ENCODE measurements at places on chromosomes 1 and 21.

DNA sequence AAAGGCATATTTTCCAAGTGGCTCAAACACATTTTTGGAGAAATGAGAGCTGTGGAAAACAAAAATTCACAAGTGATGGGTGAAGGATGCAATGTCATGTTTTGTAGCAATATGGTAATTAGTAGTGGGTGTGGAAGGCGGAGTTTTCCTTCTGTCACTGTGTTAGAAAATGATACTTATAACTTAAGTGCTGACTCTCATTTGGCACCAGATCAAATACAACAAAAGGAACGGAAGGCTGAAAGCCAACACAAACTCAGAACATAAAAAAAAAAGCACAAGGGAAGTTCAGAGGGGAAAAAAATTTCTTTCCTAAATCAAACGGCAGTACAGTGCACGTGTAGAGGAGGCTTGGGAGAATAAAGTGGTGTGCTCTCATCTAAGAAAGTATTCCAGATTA, at the start of gene TNFSF18:
TNFSF18 (minus strand) TSS at position 77 of the 400 bp plus-strand sequence; CDS start at position 32, 45 bp downstream.
- no peak for DNase-seq

- DNase-seq: peak; percentile 8
Observed at GRCh38 chr1:229430761-229431283, 3.1 kb downstream of the ACTA1 start.

DNA sequence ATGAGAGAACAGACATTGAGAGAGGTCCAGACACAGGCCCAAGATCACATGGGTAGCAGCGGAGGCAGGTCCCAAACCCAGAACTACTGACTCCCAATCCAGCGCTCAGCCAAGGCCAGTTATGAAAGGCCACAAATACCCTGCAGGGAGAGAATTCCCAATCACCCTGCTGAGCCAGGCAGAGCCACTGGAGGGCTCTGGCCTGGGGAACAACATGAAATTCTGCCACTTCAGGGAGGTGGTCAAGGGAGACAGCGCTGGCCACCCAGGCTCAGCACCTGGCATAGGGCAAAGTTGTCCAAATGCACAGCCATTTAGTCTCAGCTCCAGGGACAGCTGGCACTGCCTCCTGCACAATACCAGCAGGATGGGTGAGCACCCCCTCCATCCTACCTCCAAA, 27.5 kb downstream of the SLC9A1 start:
- no peak for DNase-seq

DNA sequence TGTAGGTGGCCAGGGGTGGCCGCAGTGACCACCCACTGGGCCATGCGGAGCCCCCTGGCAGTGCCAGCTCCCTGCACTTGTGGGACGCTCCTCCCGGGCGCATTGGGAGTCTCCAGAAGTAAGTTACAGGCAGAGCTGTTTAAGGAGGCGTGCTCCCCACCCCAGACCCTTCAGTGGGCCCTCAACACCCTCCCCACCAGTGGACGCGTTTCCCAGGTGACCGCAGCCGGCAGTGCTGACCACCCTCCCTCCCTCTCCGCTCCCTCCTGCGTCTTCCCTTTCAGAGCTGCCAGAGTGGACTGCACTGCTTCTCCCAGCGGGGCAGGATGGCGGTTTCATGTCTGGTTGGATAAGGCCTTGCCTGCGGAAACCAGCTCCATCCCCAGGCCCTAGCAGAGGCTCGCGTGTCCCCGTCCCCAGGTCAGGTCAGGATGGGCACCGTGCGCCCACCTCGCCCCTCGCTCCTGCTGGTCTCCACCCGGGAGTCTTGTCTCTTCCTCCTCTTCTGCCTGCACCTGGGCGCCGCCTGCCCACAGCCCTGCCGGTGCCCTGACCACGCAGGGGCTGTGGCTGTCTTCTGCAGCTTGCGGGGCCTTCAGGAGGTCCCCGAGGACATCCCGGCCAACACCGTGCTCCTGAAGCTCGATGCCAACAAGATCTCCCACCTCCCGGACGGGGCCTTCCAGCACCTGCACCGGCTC, 1.1 kb downstream of the LRRC3 start:
- no peak for DNase-seq

DNA sequence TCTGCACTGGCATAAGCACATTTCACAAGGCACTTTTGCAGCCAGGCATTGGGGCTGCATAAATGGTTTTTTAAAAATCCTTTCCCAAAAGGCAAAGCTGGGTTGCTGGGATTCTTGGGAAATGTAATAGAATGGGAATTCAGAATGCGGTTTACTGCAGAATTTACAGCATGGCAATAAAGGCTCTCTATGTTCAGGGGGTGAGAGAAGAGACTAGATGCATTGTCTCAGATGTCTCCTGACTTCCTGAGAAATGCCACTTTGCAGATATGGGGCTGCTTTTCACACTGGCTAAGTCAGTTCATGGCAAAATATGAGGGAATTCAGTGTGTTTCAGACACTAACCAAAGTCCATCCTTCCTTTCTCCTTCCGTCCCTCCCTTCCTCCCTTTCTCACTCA, 13.5 kb downstream of the FCGR2B start:
- DNase-seq: no peak

DNA sequence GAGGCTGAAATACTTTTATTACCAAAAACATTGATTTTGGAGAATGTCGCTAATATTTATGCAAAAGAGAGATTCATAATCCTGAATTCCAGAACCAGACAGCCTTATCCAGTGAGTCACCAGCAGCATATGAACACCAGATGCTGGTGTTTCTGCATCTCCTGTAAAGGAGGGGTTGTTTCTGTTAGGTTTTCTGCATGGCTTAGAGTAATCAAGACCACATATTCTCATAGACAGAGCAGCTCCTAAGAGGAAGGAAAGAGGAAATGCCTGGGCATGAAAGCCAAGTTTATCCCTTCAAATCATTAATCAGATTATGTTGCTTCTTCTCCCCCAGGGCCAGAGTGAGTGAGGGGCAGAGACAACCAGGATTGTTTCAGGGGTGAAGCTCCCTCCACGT, 86.2 kb downstream of the NGF start:
- no peak for DNase-seq

DNA sequence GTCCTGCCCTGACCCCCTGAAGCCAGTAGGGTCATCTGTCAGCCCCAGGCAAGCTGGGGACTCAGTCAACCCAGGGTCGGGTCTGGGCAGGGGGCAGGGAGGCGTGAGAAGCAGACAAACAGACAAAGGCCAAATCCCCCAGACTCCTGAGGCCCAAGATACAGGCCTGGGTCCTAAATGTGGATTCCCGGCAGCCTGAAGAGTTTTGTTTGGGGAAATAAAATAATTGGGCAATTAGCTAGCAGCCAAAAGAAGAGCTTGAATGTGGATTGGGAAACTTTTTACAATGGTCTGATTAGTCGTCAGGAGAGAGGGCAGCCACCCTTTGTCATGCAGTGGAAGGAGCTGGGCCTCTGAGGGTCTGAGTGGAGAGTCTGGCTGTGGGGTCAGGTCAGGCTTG, 4.5 kb upstream of the LEFTY2 start:
- no peak for DNase-seq

GRCh38 chr21:42733037-42733627, 79.7 kb downstream of the PDE9A start:
- no peak for DNase-seq

- no peak for DNase-seq
Observed at GRCh38 chr1:56496821-56497772, 82.3 kb downstream of the PLPP3 start.

GRCh38 chr21:45097827-45098387, 23.5 kb downstream of the ADARB1 start:
- DNase-seq: no peak

GRCh38 chr1:203335503-203335902, 15.4 kb downstream of the FMOD start:
- no peak for DNase-seq

- DNase-seq: no peak
Observed at GRCh38 chr1:205676002-205676401, 4.3 kb downstream of the SLC45A3 start.

DNA sequence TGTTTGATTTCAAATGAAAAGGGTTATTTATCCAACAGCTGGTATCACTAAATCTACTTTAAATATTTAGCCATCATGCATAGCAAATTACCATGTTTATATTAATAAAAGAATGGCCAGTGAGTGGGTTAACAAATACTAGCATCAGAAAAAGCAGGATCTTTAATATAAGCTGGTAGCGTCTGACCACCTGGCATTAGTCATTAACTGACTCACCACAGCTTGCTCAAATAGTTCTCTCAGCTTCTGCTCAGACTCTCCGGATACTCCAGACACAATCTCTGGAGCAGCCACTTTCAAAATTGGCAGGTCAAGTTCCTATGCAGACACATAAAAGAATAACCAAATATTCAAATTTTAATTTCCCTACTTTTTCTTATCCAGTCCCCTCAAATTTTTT, 29.6 kb downstream of the NVL start:
- no peak for DNase-seq

GRCh38 chr1:184987696-184988095, 13.4 kb upstream of the NIBAN1 start:
- DNase-seq: no peak

GRCh38 chr1:203629507-203630082, 3.0 kb downstream of the ATP2B4 start:
- no peak for DNase-seq

DNA sequence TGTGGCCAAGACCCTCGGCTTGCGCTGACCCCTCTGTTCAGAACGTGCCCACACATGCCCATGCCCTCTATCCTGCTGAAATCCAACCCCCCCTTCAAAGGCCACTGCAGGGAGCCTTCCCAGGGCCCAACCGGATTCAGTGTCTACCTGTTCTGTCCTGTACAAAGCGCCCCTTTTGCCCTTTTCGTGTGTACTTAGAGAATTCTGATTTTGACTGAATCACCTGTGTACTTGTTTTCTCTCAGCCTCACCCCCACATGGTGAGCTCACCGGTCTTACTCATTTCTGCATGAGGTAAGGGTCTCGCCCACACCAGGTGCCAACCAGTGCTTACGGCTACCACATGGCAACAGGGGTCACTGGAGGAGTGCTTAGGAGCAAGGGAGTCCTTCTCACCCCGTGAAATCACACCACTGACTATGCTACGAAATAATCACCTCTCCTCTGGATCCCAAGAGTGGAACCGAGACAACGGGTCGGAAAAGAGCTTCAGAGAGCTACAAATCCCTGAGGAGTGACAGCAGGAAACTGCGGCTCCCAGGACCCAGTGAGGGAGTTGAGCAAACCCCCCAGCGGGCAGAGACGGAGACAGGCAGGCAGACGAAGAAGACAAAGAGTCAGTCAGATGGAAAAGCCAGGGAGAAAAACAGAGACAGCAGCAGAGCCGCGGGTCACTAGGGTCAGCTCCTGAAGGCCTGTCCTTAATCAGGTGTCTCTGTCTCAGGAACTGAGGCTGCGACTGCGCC, 2.1 kb upstream of the S100A2 start:
- DNase-seq: no peak

DNA sequence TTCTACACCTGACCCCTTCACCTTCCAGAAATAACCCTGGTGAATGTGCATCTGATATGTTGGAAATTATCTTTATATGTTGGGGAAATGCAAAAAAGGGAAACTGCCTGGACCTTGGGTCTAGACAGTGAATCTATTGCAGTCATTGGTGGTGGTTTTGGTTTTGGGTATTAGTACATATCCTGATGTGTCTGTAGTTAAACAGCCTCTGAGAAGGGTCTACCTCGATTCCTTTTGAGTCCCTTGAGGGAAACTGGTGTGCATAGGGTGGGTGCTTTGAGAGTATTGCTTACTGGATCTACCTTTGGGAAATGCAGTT, 127.3 kb upstream of the KIAA0040 start:
- no peak for DNase-seq

- no peak for DNase-seq
Observed at GRCh38 chr1:238331557-238331956, 440.8 kb upstream of the ZP4 start.

- DNase-seq: peak; percentile 46
Observed at GRCh38 chr1:24413350-24414163, at the start of gene STPG1. STPG1 (minus strand) TSS chr1:24413782; CDS start chr1:24401388, 12,394 bp downstream.

DNA sequence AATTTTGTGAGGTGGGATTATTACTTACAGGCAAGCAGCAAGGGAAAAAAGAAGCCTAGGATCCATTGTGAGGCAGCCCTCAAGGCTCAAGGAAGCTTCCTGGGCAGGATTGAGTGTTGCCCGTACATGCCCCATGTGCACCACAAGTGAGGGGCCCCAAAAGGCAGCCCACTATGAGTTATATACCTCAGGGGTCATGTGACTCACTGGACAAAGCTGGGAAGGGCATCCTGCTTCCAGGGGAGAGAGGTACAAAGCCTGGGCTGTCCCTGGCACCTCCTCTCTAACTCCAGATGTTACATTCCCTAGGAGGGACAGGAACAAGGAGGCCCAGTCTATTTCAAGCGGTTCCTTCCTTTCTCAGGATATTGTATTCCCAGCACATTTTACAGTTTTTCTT, 34.0 kb upstream of the CD1D start:
- no peak for DNase-seq

DNA sequence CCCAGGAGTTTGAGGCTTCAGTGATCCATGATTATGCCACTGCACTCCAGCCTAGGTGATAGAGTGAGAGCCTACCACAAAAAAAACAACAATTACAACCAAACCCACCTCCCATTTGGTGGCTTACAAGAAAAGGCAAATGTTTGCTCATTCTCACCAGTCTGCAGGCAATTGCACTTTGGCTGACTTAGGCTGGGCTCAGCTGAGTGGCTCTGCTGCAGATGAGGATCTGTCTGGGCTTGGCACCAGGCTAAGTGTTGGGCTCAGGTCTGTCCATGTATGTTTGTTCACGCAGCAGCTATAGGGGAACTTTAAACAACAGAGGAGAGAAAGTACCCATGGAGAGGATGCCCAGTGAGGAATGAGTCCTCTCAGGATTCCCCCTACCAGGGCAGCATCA, 28.0 kb upstream of the COA6 start:
- DNase-seq: no peak

DNA sequence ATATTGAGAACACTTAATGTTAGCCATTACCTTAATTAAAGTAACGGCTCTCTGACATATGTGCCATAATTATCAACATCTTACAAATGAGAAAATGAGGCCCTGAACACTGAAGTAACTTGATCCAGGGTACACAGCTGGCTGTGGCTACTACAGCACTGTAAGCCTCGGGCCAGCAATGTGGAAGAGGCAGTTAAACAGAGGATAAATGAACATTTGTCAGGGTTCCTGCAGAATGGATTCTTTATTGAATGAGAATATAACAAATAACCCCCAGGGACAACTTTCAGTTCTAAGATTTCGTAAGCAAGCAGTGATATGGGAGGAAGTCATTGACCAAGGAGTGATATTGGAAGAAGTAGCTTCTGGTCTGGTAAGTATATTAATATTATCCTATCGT, 70.5 kb upstream of the SCYL3 start:
- DNase-seq: no peak

- DNase-seq: no peak
Observed at GRCh38 chr1:212413902-212414327, 771 bp downstream of the PACC1 start.

Measured in stimulated activated CD8-positive, alpha-beta memory T cell treated with anti-CD3 and anti-CD28 coated beads, Interleukin-7, amount 100 ng/mL, for 1 hour (primary cell).